ENCODE measurements at places on chromosomes 5 and 9.

- DNase-seq, result peak; percentile 39
Measured at GRCh38 chr9:107049046-107049802, 186.3 kb downstream of the ZNF462 start.

- DNase-seq, result peak; percentile 81
Measured at GRCh38 chr9:109107402-109108240, 12.1 kb downstream of the TMEM245 start.

DNA sequence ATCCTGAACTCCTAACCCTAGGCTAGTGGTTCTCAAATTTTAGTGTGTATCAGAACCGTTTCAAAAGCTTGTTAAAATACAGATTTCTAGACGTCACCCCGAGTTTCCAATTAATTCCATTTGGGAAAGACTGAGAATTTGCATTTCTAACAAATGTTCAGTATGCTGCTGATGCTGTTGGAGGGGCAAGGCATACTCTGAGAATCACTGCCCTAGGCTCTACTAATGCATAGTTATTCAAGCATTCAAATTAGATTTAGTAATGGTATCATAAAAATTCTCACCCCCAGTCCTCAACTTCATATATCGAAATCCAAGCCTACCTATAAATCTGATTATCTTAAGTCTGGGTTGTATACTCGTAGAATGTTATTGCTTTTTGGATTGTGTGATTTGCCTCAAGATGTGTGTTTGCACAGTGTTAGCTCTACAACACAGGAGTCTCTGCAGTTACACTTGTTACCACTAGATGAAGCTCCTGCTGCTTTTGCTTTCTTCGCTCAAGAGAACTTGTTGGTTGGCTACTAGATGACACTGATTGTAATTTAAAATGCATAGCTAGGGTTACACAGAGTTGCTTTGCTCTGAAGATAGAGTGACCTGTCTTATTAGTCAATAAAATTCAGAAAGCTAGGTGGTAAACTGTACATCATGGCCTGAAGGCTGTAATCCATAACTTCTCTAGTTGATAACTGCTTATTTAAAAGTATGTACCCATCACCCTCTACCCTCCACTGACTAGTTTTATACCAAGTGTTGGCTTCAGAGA lies 7.5 kb upstream of the ERAP2 start:
- peak; percentile 60 for DNase-seq

- no peak for DNase-seq
Measured at GRCh38 chr5:103375863-103376591, 117.5 kb downstream of the MACIR start.

DNA sequence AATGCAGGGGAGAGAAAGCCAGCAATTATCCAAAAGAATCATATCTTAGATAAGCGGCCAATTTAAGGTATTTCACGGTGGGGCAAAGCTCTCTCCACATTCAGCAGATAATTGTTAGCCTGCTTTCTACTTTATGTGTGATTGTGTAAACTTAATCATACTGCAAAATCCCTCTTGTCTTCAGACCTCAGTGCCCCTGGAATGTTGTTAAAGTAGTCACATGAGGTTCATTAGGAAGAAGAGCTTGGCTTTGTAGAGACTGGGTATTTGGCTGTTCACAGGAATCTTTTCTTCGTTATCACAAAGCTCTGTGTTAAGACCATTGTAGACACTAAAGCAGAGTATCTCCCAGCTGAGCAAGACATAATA lies 127.0 kb downstream of the RFK start:
- DNase-seq, result no peak

DNA sequence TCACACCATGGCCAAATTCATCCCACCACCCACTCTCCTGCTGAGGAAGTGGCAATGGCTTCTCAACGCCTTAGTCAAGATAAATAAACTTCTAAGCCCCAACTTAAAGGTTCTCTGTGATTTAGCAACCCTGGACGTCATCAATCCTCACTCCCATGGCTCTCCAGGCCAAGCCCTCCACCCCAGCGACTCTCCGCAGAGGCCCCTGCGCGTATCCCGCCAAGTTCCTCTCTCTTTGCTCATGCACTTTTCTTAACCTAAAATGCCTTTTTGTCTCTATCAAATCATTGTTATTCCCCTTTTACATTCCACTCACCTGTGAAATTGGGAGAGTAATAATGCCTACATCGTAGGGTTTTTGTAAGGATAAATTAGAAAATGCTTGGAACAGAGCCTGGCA lies 88.6 kb downstream of the NRG2 start:
- DNase-seq, result no peak

DNA sequence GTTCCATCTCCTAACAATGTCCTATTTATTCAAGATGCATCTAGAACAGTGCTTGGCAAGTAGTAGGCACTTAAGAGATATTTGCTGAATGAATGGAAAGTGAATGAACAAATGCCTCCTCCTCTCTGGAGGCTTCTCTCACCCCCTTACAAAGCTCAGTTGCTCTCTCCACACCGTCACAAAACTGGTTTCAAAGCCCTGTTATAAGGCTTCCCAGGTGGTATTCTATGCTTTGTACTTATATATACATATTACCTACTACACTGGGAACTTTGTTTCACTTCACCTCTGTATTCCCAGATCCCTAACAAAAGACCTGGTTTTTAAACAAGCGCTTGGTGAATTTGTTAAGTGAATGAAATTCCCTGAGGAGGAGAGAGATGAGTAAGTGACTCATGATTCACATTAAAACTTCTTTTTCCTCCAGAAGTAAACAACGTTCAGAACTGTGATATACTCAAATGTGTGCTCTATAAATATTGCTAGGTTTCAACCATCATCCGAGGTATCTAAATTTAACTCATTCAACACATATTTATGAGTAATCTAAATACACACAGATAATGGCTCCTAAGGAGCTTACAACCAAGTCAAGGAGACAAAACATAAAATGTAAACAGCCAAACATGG lies 36.0 kb downstream of the DENND1A start:
- peak; percentile 3 for DNase-seq

DNA sequence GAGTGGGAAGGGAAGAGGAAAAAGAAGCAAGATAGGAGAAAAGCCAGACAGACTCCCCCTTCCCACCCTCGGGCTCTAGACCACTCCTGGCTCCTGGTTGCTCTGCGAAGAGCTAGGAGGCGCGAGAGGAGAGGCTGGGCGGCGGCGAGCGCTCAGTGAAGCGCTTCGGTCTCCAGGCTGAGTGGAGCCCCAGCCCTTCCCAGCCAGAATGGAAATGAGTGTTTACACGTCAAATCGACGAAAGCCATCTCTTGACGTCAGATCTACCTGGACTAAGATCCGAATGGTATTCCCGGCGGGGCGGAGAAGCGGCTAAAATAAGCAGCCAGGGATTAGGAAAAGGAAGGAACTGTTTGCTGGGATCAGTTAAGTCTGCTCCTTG lies at the start of gene PCSK1:
PCSK1 (minus strand) TSS at position 183 of the 382 bp plus-strand sequence. CDS start 206 bp downstream, outside the sequence.
- no peak for DNase-seq
